ENCODE measurements at places on chromosomes 3 and 15. TPM values are rescaled to one million over a fixed set of nuclear protein-coding genes. Genes with fewer than 3 reads are reported as not detected.

Gene GOLGA6A
- total RNA-seq = 0.59 TPM

Gene ESYT3
- 0.59 TPM for total RNA-seq

Gene ABHD5
- 8.7 TPM for total RNA-seq

Gene GOLGA6L6
- not detected for total RNA-seq

GRCh38 chr15:56460071-56460470 lies 4.9 kb downstream of the MNS1 start:
- no peak for DNase-seq

DNA sequence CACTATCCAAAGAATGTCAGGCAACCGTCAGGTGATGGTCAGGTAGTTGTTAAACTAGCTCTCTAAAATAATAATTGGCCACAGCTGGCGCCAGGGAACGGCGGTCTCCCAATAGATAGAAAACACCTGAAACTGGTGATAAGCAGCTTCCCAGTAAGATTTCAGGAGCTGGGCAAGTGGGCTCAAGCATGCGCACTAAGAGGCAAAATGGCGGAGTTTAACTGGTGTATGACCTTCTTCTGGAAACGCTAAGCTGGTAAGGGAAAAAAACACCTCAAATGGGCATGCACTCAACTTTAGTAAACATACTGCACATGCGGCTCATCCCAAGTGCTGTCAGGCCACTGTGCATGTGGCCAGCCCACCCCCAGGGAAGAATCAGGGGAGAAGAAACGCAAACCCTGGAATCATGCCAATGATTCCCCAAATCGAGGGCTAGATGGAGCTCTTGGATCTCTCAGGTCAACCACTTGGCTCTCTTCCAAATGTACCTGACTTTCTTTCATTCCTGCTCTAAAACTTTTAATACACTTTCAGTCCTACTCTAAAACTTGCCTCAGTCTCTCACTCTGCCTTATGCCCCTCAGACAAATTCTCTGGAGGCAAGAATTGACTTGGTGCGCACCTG lies 195.0 kb downstream of the ZNF621 start:
- DNase-seq = peak; percentile 48

- no peak for DNase-seq
Observed at GRCh38 chr3:8851703-8852102, 82.3 kb upstream of the OXTR start.
